ENCODE measurements at places on chromosomes 12 and 14.

DNA sequence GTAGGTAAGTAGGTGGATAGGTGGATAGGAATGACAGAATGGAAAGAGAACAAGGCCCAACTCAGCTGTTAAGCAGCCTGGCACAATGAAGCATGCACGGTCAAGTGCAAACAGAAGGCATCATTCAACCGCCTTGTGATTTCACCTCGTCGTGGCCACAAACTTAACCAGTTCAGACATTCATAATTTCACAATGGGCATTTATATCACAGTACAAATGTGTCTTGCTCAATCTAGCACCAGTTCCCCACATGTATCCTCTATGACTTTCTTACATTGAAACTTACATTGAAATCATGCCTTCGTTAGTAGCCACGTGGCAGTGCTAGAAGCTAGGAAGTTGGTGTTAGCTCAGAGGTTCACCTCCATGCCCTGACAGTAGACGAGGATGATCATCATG, 207.5 kb downstream of the ETV6 start:
- DNase-seq: no peak

DNA sequence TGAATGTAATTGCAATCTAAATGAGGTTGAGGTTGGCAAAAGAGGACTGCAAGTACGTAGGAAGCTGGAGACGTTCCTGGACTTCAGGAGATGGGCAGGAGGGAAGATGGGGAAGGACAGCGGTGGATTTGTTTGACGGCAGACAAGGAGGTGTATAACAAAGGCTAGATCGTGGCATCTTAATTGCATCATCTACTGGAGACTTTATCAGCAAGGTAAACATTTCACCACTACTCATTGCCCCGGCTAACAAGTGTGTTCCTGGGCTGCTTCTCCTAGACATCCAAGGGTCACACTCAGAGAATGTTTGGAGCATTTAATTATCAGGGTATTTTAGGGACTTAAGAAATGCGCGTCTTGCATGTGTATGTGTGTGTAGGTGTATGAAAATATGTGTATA, 128.5 kb downstream of the KCNK10 start:
- DNase-seq: no peak

DNA sequence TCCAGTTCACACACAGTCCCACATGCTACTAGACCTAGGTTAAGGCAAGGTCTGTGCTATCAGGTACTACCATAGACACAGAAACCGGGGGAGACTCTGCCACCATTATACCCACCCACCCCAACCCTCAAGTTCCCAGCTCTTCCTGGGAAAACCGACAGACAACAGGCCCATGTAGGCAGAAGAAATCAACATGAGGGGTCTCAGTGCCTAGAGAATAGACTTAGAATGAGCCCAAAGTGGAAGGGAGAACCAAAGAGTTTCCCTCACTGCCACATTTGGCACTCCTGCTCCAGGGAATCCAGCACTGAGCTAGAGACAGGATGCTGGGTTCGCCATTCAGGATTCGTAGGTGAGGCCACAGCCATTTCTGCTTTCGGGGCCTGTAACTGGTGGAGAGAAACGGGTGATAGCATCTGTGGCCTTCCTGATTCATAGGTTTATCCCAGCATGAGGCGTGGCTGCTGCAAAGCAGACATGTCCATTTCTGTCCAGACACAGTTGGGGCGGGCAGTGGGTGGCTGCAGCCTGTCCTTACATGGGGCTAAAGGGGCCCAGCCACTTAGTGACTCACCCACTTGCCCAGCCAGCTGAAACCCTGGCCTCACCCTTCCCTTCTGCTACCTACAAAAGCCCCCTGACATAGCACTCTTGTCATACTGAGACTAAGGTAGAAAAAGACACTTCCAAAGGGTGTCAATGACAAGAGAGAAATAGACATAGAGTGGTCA, 69.4 kb downstream of the IRF2BPL start:
- no peak for DNase-seq

GRCh38 chr12:46159309-46159901, 109.4 kb downstream of the SLC38A1 start:
- DNase-seq: no peak

GRCh38 chr12:32548691-32549281, 130.3 kb upstream of the DNM1L start:
- no peak for DNase-seq

- no peak for DNase-seq
Measured at GRCh38 chr12:19533567-19533966, 94.3 kb downstream of the AEBP2 start.

DNA sequence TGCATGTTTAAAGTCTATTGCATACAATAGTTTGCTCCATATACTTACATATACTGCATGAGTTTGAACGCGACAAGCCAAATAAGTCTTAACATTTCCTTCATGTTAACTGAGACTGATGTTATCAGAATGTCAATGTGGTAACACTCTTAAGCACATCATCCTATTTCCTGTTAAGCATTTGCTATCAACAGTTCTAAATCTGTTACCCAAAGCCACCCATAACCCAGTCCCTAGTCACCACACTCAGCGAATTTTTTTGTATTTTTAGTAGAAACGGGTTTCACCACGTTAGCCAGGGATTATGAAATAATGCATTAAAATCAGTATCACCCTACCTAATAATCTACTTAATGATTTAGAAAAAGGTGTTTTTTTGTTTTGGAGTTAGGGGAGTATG, 39.4 kb downstream of the HNRNPC start:
- no peak for DNase-seq

DNA sequence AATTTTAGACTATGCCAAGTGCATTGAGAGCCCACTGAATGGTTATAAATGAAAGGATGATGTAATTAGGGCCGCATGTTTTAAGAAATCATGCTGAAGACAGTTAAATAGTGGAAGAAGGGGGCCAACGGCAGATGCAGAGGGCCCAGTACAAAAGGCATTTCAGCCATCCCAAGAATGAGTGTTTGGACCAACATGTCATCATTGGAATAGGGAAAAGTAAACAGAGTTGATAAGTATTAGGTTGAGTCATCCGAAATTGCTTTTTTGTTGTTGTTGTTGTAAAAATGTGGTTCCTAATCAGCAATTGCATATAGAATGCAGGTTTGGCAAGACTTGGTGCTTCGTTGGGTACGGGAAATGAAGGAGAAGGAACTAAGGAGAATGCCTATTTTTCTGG, 29.5 kb downstream of the BMP4 start:
- DNase-seq: no peak

- DNase-seq: no peak
Measured at GRCh38 chr14:104116756-104117340, 21.5 kb upstream of the KIF26A start.

GRCh38 chr12:121953695-121954094, 35.3 kb downstream of the CFAP251 start:
- DNase-seq: no peak

DNA sequence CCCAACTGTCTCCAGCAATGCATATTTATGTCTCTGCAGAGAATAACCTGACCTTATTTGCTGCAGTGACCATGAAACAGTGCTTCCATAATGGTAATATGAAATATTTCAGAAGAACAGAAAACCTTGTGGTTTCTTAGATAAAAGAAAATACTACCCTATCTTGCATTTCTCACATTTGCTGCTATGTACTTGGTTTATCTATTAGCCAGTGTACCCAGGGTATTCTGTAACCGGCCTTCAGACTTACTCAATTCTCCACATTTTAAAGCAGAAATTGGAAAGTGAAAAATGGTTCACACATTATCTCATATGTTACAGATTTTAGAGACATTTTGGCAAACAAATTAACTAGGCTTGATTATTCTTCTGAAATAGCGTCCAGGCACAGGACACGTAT, 57.9 kb upstream of the CCDC91 start:
- no peak for DNase-seq

GRCh38 chr12:91007531-91008290, 2.9 kb upstream of the EPYC start:
- DNase-seq: no peak

- DNase-seq: no peak
Measured at GRCh38 chr12:130017591-130018449, 114.0 kb upstream of the TMEM132D start.

DNA sequence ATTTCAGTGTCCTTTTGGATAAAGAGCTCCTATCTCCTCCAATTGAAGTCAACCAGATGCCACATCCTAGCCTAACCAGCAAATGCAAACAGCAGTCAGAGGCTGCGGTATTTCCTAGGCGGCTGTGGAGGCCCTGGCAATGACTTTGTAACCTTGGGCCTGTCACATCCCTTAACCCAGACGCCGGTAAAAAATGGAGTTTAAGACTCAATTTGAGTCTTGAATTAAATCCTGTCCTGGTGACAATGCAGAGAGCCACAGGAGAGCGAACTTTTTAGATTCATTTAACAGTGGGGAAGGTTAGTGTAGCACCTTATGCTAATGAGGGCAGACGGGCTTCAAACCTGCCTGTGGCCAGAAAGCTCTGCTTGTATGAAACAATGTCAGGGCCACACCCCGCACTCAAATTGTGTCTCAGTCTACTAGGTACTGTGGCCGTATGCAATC, 1.3 kb downstream of the C12orf75 start:
- DNase-seq: no peak

- no peak for DNase-seq
Measured at GRCh38 chr14:94328196-94328595, 5.1 kb upstream of the SERPINA6 start.

GRCh38 chr14:84809158-84809557, 720.8 kb upstream of the FLRT2 start:
- no peak for DNase-seq

- DNase-seq: no peak
Measured at GRCh38 chr14:77970646-77971045, 170.7 kb downstream of the ADCK1 start.

DNA sequence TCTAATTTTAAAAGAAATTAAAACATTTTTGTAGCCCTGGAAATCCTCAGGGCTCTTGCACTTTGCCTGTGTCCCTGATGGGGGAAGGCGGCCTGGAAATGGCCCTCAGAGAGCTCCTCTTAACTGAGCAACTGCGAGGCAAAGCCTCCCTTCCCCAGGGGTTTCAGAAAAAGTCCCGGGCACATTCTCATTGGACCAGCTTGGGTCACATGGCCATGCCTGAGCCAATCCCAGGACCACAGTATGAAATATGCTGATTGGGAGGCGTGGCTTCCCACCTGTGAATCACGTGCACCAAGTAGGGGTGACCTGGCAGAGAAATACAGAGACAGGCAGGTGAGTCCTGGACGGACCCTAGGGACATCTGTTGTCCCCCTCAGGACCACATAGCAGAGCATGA, 90.4 kb upstream of the SFSWAP start:
- DNase-seq: no peak

- no peak for DNase-seq
Measured at GRCh38 chr12:46304070-46304469, 35.2 kb upstream of the SLC38A1 start.

All from NCI-H2171 (cell line).